Right atrium auricular region (tissue), 2 donors: ENCODE measurements at places on chromosomes 12 and 14. TPM values are rescaled to one million over a fixed set of nuclear protein-coding genes. Genes with fewer than 3 reads are reported as not detected.

DNA sequence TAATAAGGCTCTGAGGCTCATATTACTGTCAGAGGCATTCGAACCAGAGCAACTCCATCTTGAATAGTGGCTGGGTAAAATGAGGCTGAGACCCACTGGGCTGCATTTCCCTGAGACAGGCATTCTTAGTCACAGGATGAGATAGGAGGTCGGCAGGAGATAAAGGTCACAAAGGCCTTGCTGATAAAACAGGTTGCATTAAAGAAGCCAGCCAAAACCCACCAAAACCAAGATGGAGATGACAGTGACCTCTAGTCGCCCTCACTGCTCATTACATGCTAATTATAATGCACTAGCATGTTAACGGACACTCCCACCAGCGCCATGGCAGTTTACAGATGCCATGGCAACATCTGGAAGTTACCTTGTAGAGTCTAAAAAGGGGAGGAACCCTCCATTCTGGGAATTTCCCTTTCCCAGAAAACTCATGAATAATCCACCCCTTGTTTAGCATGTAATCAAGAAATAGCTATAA lies 18.1 kb upstream of the PRICKLE1 start:
- DNase-seq, result no peak

DNA sequence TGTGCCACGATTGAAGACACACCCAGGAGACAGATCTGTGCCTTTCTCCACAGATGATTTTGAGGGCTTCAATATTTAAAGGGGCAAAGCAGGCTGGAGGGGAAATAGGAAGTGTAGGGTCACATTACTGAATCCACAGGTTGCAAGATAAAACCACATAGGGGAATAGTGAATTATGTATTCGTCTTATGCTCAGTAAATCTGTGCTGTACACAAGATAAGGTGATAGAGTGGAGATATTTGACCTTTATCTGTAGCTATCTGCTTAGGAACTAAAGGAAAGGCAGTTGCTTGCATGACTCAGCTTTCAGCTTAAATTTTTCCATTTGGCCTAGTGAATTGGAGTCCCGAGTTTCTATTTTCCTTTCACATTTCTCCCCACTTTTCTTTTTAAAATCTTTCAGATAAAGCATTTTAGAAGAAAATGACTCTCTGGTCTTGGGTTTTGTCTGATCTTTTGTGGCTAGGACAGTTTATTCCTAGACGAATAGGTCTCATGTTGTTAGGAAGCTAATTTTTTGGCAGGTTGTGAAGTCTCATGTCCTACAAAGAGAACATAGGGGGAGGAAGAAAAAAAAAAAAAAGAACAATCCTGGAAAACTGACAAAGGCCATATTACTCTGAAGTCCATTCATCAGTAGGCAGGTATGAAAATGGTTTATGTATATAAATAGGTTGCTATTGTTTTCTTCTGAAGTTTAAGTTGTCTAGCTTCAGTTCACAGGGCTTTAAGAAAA lies 55.4 kb downstream of the FBXO33 start:
- no peak for DNase-seq

DNA sequence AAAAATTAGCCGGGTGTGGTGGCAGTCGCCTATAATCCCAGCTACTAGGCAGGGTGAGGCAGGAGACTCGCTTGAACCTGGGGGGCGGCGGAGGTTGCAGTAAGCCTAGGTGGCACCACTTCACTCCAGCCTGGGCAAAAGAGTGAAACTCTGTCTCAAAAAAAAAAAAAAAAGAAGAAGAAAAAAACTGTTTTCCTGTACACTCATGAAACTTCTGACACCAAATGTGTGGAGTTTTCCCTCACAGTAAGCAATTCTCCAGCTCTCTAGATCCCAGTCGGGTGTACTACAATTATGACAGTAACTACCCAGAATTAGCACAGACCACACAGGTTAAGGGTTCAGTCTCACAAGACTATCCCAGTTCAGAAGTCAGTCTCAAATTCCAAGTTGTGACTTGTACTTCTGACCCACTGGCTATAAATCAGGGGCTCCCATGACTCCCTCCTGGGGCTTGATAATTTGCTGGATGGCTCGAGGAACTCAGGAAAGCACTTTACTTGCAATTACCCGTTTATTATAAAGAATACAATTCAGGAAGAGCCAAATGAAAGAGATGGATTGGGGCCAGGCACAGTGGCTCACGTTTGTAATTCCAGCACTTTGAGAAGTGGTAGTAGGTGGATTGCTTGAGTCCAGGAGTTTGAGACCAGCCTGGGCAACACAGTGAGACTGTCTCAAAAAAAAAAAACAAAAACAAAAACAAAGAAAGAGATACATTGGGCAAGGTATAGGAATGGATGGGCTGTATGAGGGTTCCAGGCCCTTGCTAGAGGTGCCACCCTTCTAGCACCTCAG lies 12.4 kb upstream of the ARF6 start:
- no peak for DNase-seq

DNA sequence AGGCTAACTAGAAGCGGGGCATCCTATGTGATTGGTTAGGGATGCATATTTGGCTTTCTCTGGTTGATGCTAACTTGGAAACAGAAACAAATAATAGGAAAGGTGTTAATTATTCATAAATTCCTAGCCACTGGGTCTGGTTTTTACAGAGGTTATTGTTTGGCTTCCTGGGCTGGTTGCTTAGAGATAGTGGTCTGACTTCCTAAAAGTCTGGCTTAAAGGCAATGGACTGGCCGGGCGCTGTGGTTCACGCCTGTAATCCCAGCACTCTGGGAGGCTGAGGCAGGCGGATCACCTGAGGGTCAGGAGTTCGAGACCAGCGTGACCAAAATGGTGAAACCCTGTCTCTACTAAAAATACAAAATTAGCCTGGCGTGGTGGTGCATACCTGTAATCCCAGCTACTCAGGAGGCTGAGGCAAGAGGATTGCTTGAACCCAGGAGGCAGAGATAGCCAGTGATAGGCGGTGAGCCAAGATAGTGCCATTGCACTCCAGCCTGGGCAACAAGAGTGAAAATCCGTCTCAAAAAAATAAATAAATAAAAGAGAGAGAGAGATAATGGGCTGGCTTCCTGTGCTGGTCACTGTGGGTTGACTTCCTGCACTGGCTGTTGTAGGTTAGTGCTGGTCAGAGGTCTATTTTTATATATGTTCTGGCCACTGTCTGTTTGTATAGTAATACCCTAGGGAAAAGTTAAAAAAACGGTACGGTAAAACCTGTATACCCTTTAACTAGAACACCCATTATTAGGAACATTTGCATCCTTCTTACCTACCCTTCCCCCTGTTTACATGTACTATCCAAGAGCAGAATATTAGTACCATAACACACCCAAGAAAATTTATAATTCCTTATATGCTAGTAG lies 24.1 kb downstream of the OR6S1 start:
- no peak for DNase-seq

GRCh38 chr14:57274551-57274950 lies 5.8 kb downstream of the AP5M1 start:
- DNase-seq, result no peak

GRCh38 chr12:63955831-63956666 lies 111.5 kb downstream of the SRGAP1 start:
- peak; percentile 78 for DNase-seq

DNA sequence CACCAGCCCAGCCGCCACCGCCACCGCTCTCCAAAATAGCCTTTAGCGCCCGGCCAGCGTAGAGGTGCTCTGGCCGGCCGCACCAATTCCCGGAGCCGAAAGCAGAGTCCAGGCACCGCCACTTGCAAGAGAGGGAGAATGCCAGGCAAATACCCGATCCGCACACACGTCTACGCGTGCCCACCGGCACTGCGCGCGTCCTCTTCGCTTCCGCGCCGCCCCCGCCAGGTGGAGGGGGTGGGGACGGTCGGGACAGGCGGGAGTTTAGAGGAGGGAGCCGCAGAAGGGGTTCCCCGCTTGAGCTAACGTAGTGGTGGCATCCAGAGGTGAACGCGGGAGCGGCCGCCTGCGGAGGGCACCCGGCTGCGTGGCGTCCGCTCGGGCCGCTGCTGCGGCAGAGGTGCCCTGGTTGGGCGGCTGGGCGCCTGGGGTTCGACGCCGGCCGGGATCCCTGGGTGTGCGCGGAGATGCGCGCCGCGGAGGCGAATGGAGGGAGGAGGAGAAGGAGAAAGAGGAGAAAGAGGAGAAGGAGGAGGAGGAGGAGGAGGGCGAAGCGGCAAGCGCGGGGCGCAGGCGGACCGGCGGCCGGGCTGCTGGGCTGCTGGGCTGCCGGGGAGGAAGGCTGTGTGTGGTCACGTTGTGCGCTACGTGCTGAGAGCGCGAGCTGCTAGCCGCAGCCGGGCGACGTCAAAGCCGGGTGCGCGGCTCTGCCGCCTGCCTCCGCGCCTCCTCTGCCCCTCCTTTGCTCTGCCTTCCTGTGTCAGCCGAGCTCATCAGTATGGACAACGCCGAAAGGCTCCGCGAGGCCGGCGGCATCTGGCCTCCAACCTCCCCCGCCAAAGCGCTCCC lies at the start of gene MDGA2:
Gene MDGA2, minus strand, starts transcription at position 140 of the 849 bp plus-strand sequence.
- DNase-seq, result no peak

- no peak for DNase-seq
Observed at GRCh38 chr12:124517260-124518050, 50.0 kb downstream of the NCOR2 start.

DNA sequence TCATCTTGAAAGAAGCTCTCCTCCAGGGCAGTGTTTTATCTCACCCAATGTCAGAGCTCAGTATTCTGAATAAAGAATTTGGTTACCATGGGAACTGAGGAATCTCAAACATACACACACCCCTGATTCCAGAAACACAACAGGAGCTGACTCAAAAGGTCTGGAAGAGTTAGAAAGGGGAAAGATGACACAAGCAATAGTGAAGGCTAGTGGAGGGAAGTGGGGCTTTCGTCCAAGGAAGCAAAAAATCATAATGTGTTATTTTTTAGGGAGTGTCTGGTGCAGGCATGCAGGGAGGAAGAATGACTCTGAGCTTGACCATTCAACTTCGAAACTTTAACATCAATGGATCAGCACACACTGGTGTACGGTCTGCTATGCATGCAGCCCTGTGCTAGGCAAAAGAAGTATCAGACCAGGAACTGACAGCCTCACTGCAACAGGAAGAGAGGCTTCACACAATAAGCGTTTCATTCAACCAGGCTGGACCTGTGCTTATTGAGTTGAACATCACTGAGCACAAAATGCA lies 20.3 kb downstream of the HEBP1 start:
- peak; percentile 64 for DNase-seq

GRCh38 chr14:68820999-68821683 lies 28.3 kb upstream of the ZFP36L1 start:
- peak; percentile 56 for DNase-seq

GRCh38 chr14:93017301-93017797 lies 94.4 kb downstream of the CHGA start:
- DNase-seq, result no peak

GRCh38 chr12:3622822-3623690 lies 129.9 kb downstream of the CRACR2A start:
- no peak for DNase-seq

- no peak for DNase-seq
Observed at GRCh38 chr12:25985316-25986175, 27.1 kb downstream of the RASSF8 start.

- DNase-seq, result no peak
Observed at GRCh38 chr12:54624315-54625279, 10.1 kb downstream of the LACRT start.

DNA sequence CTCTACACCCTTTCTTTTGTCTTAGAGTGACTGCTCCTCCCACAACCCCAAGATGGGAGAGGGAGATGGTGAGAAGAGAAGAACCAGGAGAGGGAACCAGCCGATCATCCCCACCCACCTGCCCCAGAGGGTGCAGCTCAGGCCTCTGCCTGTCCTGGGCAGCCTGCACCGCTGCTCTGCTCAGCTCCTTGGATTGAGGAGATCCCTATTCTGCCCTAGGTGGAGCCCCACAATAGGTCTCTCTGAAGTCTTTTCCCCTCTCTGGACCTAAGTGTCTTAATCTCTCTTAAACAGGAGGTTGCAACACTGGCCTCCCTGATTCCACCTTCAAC lies 2.2 kb downstream of the ANKRD33 start:
- DNase-seq, result no peak

GRCh38 chr12:67533159-67533558 lies 115.4 kb upstream of the DYRK2 start:
- no peak for DNase-seq

DNA sequence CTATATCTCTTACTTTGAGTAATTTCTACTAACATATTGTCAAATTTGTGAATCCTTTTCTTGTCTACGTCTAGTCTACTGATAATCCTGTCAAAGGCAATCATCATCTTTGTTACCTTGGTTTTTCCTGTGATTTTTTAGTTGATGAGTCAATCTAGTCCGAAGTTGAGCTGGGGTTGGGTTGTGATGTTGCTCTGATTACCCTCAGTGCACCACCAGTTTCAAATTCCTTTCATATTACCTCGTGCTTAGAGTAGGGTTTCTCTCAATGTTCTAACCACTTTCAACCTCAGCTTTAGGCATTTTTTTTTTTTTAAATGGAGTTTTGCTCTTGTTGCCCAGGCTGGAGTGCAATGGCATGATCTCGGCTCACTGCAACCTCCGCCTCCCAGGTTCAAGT lies 186.8 kb downstream of the BTG1 start:
- no peak for DNase-seq

GRCh38 chr14:68231898-68232297 lies 412.3 kb downstream of the RAD51B start:
- no peak for DNase-seq

GRCh38 chr14:98408024-98408555 lies 863.9 kb downstream of the BCL11B start:
- DNase-seq, result no peak

DNA sequence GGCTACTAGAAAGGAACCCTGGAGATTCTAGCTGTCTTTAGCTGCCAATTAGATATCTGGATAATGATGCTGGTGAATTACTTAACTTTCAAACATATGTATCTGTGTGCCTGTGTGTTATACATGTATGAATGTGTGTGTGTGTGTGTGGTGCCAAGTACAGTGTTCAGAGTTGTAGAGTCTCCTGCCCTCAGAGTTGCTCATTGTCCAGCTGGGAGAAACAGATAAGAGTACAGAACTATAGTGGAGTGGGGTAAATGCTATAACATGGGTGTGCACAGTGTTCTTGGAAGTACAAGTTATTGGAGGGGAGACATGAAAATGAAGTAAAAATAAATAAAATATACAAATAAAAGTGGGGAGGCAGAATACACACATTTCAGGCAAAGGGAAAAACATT lies 23.6 kb upstream of the ADAM20 start:
- DNase-seq, result no peak

GRCh38 chr12:2171672-2172426 lies 119.1 kb downstream of the CACNA1C start:
- DNase-seq, result no peak

GRCh38 chr12:979349-979748 lies 11.7 kb upstream of the ERC1 start:
- no peak for DNase-seq

The NINJ2 gene
- total RNA-seq, result 5.4 TPM

The FOXG1 gene
- not detected for total RNA-seq

The TMCC3 gene
- 4.4 TPM for total RNA-seq

The SSTR1 gene
- 0.41 TPM for total RNA-seq

The DYRK4 gene
- total RNA-seq, result 31.7 TPM

The VWF gene
- total RNA-seq, result 331 TPM

The GALNT16 gene
- 17.9 TPM for total RNA-seq

The DNAJC22 gene
- 0.93 TPM for total RNA-seq

The IL31 gene
- not detected for total RNA-seq

The ANO2 gene
- total RNA-seq, result 2.8 TPM
